Stimulated activated CD8-positive, alpha-beta memory T cell treated with anti-CD3 and anti-CD28 coated beads, Interleukin-4, amount 100 ng/mL, for 1 hour (primary cell): ENCODE measurements at places on chromosomes 6 and 20.

DNA sequence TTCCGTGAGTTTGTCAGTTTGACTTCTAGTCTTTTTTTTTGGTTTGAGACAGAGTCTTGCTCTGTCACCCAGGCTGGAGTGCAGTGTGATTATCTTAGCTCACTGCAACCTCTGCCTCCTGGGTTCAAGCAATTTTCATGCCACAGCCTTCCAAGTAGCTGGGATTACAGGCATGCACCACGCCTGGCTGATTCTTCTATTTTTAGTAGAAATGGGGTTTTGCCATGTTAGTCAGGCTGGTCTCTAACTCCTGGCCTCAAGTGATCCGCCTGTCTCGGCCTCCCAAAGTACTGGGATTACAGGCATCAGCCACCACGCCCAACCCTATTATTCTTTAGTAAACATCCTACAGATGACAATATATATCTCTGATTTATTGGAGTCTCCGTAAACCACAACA, 506.5 kb downstream of the PREX1 start:
- no peak for DNase-seq

DNA sequence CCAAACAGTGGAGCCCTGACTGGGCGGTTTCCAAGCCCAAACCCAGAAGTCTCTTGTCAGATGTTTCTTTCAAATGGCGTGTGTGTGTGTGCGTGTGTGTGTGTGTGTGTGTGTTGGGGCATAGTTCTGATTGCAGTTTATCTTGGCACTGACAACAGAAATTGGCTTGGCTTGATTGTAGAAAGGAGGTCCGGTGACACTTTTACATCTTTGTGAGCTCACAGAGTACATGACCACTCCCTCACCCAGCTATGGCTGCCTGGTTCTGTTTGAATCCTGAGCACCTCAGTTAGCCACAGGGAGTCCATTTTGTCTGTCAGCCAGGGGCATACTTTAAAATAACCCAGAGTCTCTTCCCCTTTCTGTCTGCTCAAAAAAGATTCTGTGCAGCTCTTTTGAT, 276.3 kb downstream of the CD83 start:
- DNase-seq: no peak

GRCh38 chr6:138245751-138246150, 27.5 kb upstream of the PBOV1 start:
- no peak for DNase-seq

DNA sequence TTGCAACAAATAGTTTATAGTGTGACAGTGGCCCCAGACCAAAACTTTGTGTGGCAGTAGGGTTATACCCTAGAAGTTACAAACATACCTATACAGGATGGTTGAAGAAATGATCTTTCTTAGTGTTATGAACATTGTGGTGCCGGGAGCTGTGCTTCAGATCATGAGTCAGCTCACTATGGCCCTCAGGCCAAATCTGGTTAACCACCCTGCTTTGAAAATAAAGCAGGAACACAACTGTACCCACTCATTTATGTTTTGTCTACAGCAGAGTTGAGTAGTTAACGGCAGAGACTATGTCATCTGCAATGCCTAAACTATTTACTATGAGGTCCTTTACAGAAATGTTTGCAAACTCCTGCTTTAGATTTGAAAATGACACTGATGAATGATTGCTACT, 24.3 kb downstream of the AKAP7 start:
- no peak for DNase-seq

GRCh38 chr20:44495257-44495656, 19.6 kb downstream of the TTPAL start:
- DNase-seq: no peak

DNA sequence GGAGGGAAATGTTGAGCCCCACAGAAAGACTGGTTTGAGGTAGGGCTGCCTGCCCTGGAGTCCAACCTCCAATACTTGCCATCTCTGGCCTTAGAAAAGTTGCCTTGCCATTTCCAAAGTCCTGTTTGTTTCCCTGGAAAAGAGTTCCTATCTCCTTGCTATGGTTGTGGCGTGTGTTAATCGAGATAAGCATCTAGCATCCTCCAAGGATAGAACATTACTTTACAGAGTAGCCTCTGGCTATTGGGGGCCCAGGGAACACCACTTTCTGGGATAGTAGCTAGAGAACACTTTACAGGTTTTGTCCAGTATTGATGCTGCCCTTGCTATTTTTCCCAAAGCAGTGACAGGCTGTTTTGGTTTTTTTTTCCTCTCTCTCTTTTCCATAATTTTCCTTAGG, 57.4 kb upstream of the SASH1 start:
- no peak for DNase-seq
